ENCODE measurements at places on chromosomes 1 and 21.
A peak's percentile ranks its signal among the peaks of the same experiment; 100 is the strongest.

DNA sequence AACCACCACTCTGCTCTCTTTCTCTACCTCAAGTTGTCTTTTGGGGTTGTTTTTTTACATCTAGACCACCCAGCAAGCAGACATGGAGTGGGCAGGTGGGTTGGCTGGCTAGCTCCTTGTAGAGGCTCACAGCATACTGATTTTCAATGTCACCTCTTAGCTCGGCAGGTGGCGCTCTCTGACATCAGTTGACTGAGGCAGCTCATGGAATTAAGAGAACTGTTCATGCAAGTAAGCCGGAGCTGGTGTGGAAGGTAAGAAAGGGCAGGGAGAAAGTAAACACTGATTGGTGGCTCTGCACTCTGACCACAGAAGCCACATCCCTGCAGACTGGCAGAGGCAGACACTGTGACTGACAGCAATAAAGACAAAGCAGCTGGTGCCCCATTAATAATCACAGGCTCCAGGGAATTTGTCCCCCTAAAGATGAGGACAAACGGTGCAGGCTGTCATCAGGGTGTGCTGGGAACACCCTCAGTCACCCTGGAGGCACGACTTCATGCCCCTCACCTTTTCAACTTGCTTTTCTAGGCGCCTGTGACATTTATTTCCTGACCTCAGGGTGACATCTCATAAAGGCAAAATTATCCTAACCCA lies 226.8 kb downstream of the LMX1A start:
- H3K27ac ChIP-seq = no peak overlapping the region
- no peaks in the 10 kb centered on the region for H3K36me3 ChIP-seq
- H3K4me1 ChIP-seq = no peaks in the 10 kb centered on the region
- H3K4me3 ChIP-seq = no peak overlapping the region
- peak; percentile 68 for DNase-seq

DNA sequence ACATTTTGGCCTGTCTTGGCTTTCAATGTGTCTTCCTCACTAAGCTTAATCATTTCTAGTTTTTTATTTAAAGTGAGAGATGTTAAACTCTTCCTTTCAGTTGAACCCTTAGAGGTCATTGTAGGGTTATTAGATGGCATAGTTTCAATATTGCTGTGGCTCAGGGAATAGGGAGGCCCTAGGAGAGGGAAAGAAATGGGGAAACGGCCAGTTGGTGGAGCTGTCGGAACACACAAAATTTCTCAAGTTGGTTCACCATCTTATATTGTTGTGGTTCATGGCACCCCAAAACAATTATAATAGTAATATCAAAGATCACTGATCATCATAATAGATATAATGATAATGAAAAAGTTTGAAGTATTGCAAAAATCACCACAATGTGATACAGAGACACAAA lies 31.4 kb upstream of the KAZN start:
- H3K27ac ChIP-seq = no peak overlapping the region
- H3K4me1 ChIP-seq = no peaks in the 10 kb centered on the region
- H3K36me3 ChIP-seq = no peaks in the 10 kb centered on the region
- DNase-seq = no peak

DNA sequence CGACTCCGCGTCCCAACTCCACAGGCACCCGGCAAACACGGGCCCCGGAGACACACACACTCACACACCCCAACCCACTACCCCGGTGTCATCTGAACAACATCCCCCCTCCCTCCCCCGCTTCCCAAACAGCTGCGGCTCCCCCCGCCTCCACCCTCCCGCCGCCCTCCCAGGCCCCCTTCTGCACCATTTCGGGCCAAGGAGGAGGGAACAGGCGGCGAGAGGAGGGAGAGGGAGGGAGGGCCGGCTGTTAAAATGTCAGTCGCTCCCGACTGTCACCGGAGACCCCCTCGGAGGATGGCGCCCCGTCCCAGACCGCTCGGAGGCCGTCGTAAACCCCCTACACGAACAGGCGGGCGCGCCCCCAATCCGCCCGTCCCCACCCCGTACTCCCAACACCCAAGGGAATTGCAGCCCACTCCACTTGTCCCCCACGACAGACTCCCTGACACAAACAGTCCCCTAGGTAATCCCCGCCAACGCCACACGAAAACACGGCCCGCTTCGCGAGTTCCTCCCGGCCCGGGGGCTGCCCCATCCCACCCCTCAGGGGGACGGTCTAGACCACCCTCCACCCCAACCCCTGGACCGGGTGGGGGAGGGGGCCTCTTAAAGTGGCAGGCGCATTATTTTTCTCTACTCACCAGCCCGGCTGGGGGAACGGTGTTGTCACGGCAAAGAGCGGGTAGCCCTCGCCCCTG lies 583 bp downstream of the MEF2D start:
- H3K36me3 ChIP-seq = no peaks in the 10 kb centered on the region
- peaks cover 71% of the 10 kb centered on the region for H3K4me1 ChIP-seq
- DNase-seq = peak; percentile 83
- peak overlapping the region; percentile 100 for H3K27ac ChIP-seq

DNA sequence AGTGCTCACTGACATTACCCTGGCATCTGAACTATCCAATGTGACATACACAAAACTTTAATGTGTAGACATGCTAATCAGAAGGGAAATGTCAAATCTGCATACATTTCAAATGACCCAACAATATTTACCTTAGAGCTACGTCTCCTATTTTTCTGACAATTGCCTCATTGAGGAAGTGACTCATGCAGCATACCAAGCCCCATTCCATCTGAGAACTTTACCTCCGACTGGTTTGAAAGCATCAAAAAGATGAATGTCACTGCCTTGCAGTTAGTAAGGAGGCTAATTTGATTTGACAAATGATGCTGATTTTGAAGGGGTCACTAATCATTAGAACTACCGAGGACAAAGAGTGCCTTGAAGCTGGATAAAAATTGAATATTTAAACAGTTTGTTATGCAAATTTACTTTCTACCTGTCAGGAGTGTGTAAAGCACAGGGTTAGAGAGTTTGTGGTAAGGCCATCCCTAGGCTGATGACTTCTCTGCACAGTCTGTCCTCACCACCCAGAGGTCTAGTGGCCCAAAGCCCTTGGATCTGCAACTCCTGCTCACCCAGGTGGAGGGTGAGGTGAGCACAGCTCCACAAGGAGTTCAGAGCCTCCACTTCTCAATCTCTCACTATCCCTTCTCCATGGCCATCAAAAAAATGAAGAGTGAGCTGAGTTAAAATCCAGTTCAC lies 500.3 kb upstream of the C1orf87 start:
- H3K36me3 ChIP-seq = no peaks in the 10 kb centered on the region
- H3K4me1 ChIP-seq = peaks cover 5% of the 10 kb centered on the region
- H3K4me3 ChIP-seq = no peak overlapping the region
- H3K27me3 ChIP-seq = no peaks in the 10 kb centered on the region
- DNase-seq = no peak
- H3K27ac ChIP-seq = no peak overlapping the region

GRCh38 chr21:31580866-31581276 lies 78.6 kb upstream of the SOD1 start:
- H3K27me3 ChIP-seq = no peaks in the 10 kb centered on the region
- peak; percentile 53 for DNase-seq
- no peaks in the 10 kb centered on the region for H3K36me3 ChIP-seq
- H3K4me1 ChIP-seq = no peaks in the 10 kb centered on the region

DNA sequence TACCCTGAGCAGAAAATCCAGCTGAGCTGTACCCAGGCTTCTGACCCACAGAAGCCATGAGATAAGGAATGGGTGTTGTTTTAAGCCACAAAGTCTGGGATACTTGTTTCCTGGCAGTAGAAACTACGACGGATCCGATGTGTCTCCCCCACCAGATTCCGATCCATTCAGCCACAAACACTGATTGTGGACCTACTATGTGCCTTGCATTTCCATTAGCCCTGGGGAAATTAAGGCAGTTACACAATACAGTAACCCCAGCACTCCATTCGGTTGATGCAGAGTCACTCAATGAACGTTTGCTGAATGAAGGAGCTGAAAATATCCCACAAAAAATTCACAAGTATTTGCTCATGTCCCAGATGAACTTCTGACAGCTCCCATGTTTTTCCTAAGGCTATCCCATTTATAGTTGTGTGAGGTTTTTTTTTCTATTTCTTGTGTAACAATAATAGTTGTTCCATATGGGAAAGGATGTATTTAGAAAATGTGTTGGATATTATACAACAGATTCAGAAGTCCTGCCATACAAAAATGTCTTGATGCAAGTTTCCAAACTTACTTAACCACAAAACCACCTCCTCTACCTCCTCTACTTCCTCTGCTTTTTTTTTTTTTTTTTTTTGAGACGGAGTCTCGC lies 29.6 kb upstream of the KAZN start:
- H3K36me3 ChIP-seq = no peaks in the 10 kb centered on the region
- H3K4me3 ChIP-seq = no peak overlapping the region
- no peak for DNase-seq
- no peaks in the 10 kb centered on the region for H3K4me1 ChIP-seq
- H3K27me3 ChIP-seq = no peaks in the 10 kb centered on the region
- H3K27ac ChIP-seq = no peak overlapping the region

DNA sequence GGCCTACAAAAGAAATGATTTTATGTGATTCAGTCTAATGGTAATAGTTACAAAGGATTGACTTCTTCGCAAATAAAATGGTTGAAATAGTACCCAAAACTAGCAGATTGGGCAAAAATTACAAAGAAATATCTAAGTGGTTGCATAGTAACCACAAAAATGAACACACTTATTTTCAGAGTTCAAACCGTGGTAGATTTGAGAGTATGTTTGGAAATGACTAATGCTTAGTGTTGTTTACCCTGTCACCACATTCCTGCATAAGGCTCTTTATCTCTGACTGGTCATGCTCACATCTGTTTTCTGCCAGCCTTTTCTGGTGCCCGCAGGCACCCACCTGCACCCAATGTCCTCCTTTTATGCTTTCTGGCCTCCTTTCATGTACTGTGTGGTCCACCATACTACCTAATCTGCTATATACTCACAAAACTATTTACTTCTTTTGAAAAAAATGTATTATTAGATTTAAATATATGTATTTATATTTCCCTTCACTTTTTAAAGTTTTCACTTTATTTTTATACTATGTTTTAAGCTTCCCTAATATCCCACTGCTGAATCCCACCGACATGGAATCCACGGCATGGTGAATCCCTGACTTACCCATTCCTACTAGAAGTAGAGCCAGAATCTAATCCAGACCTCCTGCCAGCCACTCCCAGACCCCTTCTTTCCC lies 30.3 kb downstream of the PTPRC start:
- no peak overlapping the region for H3K27ac ChIP-seq
- no peak for DNase-seq
- no peaks in the 10 kb centered on the region for H3K4me1 ChIP-seq
- no peak overlapping the region for H3K4me3 ChIP-seq

GRCh38 chr1:207841901-207842300 lies 69.0 kb downstream of the CD34 start:
- H3K27me3 ChIP-seq = no peaks in the 10 kb centered on the region
- DNase-seq = no peak
- H3K27ac ChIP-seq = no peak overlapping the region
- peaks cover 39% of the 10 kb centered on the region for H3K4me1 ChIP-seq
- no peak overlapping the region for H3K4me3 ChIP-seq

- no peak for DNase-seq
- no peaks in the 10 kb centered on the region for H3K36me3 ChIP-seq
- H3K4me1 ChIP-seq = no peaks in the 10 kb centered on the region
Measured at GRCh38 chr1:67332653-67333529, 25.2 kb downstream of the IL12RB2 start.

- peaks cover 38% of the 10 kb centered on the region for H3K4me1 ChIP-seq
- H3K27me3 ChIP-seq = no peaks in the 10 kb centered on the region
- H3K27ac ChIP-seq = no peak overlapping the region
- no peaks in the 10 kb centered on the region for H3K36me3 ChIP-seq
- no peak for DNase-seq
Measured at GRCh38 chr1:101139821-101140718, 96.7 kb upstream of the S1PR1 start.

- no peak overlapping the region for H3K27ac ChIP-seq
- H3K4me1 ChIP-seq = no peaks in the 10 kb centered on the region
- DNase-seq = no peak
- no peaks in the 10 kb centered on the region for H3K36me3 ChIP-seq
- no peak overlapping the region for H3K4me3 ChIP-seq
- no peaks in the 10 kb centered on the region for H3K27me3 ChIP-seq
Measured at GRCh38 chr1:65650682-65651081, 142.0 kb upstream of the PDE4B start.

Measured in heart left ventricle (tissue), 16 donors.